Kidney (tissue), 22 donors: ENCODE measurements at places on chromosomes 7 and 10.
A peak's percentile ranks its signal among the peaks of the same experiment; 100 is the strongest.

DNA sequence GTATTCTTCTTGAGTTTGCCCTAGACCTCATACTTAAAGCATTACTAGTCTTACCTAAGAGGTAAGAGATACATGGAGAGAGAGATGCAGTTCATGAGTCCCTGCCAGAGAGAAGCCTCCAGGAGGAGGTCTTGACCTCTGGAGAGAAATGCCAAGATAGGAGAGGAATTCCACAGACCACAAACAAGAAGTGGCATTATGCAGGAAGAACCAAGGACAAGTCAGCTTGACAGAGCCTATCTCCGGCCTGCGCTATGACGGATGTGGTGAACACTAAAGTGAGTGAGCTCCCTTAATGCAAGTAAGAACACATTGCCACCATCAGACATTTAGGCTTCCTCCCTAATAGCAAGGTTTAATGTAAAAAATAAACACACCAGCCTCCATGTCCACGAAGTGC, 27.9 kb upstream of the COL1A2 start:
- no peak for DNase-seq

- no peak for DNase-seq
Measured at GRCh38 chr7:40192036-40192435, 57.2 kb downstream of the SUGCT start.

DNA sequence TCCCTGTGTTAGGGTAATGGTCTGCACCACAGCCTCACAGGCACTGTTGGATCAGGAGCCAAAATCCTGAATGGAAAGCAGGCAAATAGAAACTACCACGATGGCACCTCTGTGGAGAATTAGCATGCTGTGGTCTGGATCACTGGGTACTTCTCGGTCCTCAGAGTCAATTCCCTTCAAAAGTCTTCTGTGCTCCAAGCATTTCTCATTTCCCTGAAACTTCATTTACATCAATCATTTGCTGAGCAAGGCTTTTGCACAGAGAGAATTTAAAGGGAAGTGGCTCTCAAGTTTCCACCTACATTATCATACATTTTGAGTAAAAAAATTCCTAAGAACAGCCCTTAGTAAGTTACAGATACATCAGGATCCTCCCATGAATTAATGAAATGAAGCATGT, 293.9 kb upstream of the NPSR1 start:
- no peak for DNase-seq

GRCh38 chr10:72616716-72617115, 9.2 kb downstream of the MICU1 start:
- DNase-seq, result no peak

- no peak for DNase-seq
Measured at GRCh38 chr7:144408121-144408520, 4.6 kb upstream of the NOBOX start.

DNA sequence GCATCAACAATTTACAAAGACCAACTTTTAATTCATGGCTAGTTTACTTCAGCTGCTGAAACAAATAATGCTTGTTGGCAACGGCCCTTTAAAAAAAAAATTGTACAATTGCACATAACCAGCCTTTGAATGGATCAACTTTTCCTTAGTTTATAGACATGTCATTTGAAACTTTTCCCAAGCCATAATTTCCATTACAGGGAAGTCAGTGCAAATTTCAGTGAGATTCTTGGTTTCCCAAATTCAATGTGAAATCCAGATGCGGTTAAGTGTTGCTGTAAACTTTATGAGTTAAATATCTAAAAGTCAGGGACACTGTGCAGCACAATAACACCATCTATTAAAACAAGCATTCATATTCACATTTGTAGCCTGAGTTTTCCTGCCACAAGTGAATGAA, 182.2 kb downstream of the JAZF1 start:
- no peak for DNase-seq

DNA sequence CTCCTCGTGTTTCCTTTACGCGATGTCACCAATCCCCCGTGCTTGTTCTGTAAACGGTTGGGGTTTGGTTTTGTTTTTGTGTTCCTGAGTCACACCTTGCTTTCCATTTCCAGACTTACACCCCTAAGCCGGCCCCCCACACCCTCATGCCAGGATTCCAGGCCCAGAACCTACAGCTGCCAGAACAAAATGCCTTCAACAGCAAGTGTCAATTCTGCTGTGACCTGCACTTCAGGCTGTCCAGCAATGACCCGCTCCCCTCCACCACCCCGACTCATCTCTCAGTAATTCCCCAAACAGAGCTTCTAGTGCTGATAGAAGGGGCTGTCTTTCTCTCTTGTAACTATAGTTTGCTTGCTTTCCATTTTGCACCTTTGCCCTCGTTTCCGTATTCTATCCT, 722.1 kb upstream of the CELF2 start:
- no peak for DNase-seq

DNA sequence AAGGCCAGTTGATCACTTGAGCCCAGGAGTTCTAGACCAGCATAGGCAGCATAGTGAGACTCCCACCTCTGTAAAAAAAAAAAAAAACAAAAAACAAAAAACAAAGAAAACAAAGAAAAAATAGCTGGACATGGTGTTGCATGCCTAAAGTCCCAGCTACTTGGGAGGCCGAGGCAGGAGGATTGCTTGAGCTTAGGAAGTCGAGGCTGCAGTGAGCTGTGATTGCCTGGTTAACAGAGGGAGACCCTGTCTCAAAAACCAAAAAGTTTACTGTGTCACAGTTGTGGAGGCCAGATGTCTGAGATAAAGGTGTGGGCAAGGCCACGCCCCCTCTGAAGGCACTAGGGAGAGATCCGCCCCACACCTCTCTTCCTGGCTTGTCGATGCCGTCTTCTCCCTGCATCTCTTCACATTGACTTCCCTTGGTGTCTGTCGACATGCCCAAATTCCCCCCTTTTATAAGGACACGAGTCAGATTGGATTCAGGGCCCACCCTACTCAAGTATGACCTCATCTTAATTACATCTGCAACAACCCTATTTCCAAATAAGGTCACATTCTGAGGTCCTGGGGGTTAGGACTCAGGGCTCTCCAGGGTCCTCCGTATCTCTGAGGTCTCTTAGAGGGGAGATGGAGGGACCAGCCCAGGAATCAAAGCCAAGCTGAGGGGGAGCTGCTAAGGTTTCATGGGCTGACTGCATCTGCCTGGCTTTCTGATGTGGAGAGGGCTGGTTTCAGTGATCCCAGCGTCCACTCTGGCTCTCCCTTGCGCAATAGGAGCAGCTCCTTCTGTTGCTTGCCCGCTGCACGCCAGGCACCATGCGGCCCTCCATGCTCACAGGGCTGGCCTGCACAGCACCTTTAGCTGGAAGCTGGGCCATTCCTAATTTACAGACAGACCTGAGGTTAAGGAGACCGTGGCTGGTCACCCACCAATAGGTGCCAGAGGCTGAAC, 23.1 kb downstream of the AGAP3 start:
- no peak for DNase-seq

- no peak for DNase-seq
Measured at GRCh38 chr10:21180604-21181003, 283.5 kb upstream of the NEBL start.

GRCh38 chr7:77415476-77415822, 700 bp downstream of the GSAP start:
- peak; percentile 75 for DNase-seq

- no peak for DNase-seq
Measured at GRCh38 chr7:149444287-149444686, 16.6 kb downstream of the ZNF777 start.

DNA sequence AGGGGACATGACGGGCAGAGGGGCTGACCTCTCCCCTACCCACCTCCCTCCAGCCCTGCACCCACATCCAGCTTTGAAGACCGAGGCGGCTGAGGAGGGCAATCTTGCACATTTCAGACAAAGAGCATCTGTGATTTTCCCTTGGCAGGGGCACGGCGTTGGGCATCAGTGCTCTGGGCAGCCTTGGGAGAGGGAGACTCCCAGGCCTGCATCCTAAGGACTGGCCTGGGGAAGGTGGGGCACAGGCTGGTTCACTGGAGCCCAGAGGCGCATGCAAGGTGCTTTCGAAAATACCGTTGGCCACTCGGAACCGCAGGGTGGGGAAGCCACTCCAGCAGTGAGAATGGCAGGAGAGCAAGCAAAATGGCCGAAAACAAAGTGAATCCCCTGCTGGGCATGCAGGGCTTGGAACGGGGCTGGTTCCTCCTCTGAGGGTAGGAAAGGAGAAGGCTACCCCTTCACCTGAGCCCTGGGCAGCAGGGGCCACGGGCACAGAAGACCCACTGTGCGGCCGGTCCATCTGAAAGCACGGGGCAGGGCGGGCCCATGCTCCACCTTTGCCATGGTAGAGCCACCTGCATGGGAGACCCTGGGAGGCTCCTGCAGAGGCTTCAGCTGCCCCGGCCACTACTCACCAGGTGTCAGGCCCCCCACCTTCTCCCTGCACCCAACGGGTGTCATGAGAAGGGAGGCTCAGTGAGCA, 49.8 kb downstream of the EBF3 start:
- DNase-seq, result peak; percentile 53

GRCh38 chr10:68550747-68551411, 9.3 kb upstream of the TET1 start:
- DNase-seq, result peak; percentile 56

- DNase-seq, result no peak
Measured at GRCh38 chr7:136353287-136353686, 376.1 kb upstream of the MTPN start.

DNA sequence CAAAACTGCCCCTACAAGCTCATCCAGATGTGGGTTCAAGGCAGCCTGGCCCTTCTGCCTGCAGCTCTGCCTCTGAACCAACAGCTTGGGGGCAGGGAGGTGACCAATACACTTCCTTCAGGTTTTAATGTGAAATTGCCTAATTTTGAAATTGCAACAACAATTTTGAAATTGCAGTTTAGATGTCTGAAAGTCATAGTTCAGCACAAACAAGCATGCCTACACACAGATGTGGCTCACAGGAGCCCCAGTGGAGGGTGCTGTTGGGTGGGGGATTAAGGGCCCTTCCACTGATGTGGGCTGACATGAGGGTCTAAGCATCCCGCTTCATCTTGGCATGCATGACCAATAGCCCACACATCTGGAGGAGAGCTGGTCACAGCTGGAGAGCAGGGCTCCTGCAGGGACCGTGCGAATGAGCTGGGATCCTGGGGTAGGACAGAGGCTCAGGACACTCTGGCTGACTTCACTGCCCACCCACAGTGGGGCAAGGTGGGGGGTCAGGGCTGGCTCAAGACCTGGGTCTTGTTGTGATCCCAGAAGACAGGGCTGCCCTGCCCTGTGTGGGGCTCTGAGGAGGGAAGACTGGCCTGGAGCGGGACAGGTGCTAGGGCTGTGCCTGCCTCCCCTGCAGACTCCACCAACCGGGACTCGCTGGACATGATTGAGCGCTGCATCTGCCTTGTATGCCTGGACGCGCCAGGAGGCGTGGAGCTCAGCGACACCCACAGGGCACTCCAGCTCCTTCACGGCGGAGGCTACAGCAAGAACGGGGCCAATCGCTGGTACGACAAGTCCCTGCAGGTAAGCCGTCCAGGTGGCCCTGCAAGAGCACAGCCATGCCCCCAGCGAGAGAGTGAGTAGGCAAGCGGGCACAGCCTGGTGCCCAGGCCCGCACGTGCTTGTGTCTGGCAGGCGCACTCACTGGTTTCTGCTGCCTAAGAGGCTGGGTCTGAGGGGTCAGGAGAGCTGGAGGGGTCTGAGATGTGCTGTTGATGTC, 32.3 kb downstream of the CHAT start:
- DNase-seq, result no peak

GRCh38 chr10:124369986-124370385, 48.7 kb downstream of the OAT start:
- DNase-seq, result no peak

- DNase-seq, result no peak
Measured at GRCh38 chr10:111075577-111076185, 1.1 kb upstream of the ADRA2A start.

DNA sequence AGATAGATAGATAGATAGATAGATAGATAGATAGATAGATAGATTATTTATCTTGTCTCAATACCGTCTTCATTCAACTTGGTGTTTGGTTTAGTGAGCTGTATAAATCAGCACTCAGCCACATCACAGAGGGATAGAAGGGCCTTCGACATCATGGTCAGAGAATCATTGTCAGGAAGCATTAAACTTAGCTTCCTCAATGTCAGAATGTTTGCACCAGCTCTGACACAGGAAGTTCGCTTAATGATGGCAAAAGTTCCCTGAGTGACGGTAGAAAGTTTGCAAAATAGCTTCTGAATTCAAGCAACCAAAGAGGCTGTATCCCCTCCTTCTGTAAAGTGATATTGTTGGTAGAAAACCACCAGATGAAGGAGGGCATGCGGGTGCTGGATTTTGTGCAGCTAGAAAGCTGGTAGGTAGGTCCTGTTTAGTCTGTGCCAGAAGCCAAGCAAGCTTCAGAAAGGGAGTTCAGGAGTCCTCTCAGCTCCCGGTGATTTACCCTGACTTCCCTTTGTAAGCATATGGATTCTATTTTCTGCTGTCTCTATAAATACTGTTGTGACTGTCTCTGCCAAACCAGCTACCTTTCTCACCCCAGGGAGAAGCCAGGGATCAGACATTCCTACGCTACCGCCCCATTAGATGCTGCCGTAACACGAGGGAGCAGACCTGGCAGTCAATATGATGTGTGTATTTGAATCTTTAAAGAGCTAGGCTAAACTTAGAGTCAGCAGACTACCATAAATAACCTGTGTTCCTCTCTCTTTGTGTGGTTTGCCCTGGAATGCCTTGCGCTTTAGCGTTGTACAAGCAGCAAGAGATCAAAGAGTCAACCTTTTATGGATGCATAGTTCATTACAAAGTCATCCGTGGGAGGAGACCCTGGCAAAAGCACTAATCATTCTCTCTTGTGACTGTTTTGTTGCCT, 200.5 kb upstream of the KIAA1217 start:
- no peak for DNase-seq

GRCh38 chr7:84900215-84900614, 286.6 kb downstream of the SEMA3D start:
- DNase-seq, result no peak

DNA sequence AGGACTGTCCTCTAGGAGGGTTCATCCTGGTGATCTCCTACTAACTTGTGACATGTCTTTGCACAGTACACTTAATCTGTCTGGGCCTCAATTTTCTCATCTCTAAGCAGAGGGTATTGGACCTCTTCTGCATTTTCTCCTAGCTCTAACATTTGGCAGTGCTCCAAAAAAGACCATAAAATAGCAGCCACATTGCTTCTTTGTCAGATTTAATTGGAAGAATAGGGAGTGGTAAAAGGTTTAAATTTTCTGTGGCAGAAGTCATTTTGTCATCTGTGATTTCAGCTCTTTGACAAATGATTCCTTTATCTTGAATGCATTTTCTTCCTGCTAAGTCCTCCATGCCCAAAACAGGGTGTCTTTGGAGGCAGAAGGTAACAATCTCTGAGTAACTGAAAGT, 289.9 kb upstream of the LRGUK start:
- DNase-seq, result no peak

DNA sequence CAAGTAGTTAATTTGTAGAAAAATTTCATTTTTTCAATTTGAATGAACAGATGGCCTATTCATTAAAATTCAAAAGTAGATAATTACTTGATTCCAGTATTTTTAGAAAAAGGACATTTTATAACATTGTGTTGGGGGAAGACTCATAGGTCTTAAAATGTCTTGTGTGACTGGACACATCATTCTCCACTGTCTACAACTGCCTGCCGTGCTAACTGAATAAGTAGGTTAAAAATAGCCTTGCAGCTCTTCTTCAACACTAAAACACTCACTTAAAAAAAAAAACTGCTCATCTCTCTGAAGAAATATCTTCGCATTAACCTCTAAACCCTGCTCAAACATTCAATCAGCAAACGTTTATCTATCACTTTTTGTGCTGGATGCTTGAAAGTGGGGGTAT, 253.8 kb downstream of the CSTF2T start:
- DNase-seq, result no peak
